ENCODE measurements at places on chromosomes 4 and X.

DNA sequence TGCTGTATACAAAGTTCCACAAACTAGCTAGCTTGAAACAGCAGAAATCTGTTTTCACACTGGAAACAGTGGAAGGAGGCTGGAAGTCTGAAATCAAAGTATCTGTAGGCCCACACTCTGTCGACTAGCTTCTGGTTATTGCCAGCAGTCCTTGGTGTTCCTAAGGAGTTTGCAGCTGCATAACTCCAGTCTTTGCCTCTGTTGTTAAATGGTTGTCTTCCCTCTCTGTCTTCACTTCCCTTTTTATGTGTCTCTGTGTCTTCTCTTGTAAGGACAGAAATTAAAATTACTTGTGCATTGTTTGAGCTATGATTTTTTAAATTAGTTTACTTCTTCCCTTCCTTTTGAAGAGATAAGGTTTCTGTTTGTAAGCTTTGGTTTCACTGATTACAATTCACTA lies 8.2 kb downstream of the MTHFD2L start:
- DNase-seq: no peak

GRCh38 chr4:52099860-52100461 lies 48.9 kb downstream of the SPATA18 start:
- no peak for DNase-seq

DNA sequence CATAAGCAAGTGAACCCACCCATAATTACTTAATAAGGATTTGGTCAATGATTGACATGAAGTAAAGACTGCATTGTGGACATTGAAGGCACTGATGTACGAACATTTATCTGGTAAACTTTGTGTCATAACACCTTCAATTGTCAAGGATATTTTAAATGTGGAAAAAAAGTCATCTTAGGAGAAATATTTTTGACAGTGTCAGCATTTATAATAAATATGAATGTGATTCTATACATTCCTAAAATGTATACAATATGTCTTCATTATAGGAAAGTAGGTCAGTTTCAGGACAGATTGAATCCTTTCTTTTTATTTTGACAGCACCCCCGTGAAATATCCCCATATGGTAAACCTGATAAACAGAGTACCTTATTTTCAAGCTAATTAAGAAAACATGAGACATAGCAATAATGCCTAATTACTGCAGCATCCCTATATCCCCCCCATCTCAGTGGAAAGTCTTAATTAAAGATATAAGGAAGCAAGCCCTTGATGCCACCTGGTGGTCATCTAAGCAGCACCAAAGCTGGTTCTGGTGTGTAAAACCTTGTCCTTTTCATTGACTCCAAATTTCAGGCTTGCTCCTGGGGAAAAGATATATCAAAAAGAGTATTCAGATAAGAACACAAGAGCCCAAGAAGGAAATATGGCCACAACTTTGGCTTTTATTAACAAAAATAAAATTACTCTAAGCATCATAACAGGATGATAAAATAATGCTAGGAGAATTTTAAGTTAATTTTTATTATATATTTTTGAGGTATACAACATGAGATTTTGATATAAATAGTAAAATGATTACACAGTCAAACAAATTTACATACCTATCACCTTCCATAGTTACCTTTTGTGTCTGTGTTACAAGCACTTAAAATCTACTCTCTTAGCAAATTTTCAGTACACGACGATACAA lies 379.7 kb downstream of the TLL1 start:
- peak; percentile 15 for DNase-seq

DNA sequence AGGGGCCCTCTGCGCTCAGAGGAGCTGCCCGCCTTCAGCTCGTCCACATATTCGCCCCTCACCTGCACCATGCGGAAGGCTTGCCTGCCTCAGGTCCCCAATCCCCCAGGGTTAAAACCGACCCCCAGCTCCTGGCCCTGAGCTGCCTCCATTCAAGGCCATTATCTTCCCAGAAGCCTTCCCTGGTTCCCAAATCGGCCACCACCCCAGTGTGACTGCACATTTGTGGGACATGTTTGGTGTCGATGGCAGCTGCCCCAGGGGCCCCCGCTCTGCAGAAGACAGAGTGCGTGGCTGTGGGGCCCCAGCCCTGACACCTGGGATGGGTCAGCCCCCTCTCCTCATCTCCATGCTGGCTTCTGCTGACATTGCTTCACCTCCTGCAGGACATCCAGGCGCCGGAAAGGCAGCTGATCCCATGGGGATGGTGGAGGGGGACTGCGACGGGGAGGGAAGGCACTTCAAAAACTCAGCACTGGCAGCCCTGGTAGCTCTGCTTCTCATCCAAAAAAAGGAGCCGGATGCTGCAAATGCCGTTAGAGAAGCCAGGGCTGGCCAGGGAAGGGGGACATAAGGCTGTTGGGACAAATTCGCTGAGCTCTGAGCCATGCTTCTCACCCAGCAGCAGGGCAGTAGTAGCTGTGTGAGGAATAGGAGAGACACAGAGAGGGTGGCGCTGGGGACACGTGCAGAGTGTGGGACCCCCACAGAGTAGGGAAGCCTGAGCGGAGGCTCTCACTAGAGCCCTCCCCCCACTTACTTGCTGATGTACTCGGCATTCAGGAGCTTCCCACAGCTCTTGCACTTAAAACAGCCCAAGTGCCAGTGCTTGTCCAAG lies 78.5 kb downstream of the ABLIM2 start:
- no peak for DNase-seq

- peak; percentile 52 for DNase-seq
These were observed at the start of gene EVC2 for GRCh38 chr4:5708449-5709206. TSS of gene EVC2 (minus strand) at chr4:5708559. CDS start at chr4:5708513, 46 bp downstream.

DNA sequence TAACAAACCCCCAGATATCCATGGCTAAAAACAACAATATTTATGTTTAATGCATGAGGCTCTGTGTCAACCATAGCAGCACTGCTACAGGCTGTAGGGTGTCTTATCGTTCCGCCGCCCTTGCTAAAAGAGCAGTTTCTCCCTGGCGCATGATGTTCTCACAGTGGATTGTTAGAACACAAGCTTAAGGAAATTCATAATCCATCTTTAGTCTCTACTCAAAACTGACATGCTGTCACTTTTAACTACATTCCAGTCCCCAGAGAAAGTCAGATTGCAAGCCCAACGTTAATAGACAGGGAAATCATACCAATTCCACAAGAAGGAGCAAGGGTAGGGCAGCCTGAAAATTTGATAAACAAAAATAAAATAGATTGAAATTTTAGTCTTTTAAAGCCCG lies 1960.8 kb downstream of the PCDH7 start:
- no peak for DNase-seq

- no peak for DNase-seq
These were observed 230.2 kb downstream of the EVC2 start for GRCh38 chr4:5478169-5478568.

- no peak for DNase-seq
These were observed 96.2 kb downstream of the UGT8 start for GRCh38 chr4:114694770-114695169.

DNA sequence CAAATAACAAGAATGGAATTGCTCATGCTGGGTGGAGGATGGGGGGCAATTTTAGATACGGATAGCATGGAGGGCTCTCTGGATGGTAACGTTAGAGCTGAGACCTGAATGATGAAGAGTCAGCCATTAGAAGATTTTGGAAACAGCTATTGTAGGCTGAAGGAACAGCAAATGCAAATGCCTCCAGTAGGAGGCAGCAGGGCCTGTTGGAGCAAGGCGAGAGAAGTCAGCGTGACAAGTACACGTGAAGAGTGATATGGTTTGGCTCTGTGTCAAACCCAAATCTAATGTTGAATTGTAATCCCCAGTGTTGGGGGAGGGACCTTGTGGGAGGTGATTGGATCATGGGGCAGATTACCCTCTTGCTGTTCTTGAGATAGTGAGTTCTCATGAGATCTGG lies 59.3 kb upstream of the SOD3 start:
- DNase-seq: no peak

- DNase-seq: no peak
These were observed 203.0 kb downstream of the AFAP1 start for GRCh38 chr4:7736436-7737267.

DNA sequence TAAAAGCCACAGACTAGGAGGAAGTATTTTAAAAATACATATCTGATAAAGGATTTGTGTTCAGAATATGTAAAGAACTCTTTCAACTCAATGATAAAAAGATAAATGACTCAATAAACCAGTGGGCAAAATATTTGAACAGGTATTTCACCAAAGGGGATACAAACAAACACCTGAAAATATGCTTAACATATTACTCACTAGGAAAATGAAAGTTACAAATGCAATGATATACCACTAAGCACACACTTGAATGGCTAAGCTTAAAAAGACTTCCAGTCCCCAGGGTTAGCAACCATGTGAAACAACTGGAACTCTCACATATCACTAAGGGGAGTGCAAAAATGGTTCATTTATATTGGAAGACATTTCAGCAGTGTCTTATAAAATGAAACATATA lies 131.6 kb downstream of the SLIT2 start:
- DNase-seq: no peak

DNA sequence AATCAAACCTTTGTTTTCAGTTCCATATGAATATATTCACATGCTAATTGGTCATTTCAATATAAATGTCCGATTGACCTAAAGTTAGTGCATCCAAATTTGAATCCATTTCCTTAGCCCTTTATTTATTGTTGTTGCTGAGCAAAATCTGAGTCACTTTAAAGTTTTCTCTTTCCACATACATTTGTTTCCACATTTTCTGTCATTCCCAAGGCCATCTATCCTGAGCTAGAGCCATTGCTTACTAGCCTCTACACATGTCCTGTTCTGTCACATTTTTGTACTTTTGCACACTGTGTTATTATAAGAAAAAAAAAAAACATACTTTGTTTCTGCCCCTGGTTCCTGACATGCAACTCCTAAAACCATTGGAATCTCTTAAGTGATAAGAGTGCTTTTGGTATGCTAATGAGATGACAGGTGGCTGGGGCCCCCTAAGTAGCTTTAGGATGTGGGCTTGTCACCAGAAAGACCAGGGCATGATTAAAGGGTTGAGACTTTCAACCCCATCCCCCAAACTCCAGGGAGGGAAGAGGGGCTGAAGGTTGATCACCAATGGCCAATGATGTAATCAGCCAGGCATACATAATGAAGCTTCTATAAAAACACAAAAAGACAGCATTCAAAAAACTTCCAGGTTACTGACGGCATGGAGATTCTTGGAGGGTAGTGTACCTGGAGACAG lies 353.3 kb upstream of the MAGEB16 start:
- no peak for DNase-seq

DNA sequence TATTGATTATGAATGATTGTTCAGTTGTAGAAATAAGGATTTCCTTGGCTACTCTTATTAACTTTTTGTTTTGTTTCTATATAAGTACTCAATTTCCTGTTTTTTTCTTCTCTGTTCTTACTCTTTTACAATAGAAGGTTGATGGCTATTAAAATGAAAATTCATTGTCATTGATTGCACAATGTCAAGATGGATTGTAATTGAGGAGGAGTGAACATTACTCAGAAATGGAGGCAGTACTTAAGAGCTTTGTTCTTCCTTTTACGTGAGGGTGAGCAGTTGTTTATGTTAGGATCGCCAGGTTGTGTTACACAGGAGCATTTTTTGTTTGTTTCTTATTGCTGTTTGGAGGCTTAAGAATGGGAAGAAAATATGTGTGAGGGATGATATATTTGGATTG lies 2062.4 kb downstream of the ARAP2 start:
- no peak for DNase-seq

- no peak for DNase-seq
These were observed 413.0 kb downstream of the MAPK10 start for GRCh38 chr4:85946821-85947220.

DNA sequence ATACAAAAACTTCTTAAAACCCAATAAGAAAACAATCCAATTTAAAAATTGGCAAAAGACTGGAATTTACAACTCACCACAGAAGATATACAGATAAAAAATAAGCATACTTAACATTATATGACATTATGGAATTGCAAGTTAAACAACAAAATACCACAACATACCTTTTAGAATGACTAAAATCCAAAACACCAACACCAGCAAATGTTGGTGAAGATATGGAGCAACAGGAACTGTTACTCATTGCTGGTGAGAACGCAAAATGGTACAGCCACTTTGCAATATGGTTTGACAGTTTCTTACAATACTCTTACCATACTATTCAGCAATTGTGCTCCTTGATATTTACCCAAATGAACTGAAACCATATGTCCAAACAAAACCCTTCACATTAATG lies 112.4 kb downstream of the ADGRL3 start:
- DNase-seq: no peak

DNA sequence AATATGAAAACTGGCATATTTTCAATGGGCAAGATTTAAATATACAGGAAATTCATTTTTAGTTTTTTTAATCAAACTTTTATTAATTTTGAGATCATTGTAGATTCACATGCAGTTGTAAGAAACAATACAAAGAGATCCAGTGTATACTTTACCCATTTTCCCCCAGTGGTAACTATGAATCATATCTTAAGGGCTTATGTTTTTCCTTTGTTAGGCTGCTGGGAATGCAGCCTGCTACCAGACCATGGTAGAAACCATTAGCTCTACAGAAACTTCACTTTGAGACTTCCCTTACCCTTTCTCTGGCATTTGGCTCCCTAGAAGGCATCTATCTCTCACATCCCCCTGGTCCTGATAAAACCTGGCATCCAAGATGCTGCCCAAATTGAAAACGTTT lies 147.6 kb upstream of the EOLA2 start:
- DNase-seq: no peak

GRCh38 chr4:136935305-136935704 lies 597.0 kb downstream of the PCDH18 start:
- no peak for DNase-seq

- DNase-seq: no peak
These were observed 5.3 kb upstream of the FGA start for GRCh38 chr4:154595807-154596206.

- DNase-seq: no peak
These were observed 423 bp downstream of the CRMP1 start for GRCh38 chr4:5892323-5893003.

DNA sequence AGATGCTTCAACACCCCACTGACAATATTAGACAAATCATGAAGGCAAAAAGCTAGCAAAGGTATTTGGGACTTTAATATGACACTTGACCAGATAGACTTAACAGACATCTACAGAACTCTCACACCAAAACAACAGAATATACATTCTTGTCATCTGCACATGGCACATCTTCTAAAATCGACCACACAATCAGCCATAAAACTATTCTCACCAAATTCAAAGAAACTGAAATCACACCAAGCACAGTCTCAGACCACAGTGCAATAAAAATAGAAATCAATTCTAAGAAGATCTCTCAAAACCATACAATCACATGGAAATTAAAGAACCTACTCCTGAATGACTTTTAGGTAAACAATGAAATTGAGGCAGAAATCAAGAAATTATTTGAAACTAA lies 340.8 kb downstream of the PPP1R2C start:
- DNase-seq: no peak

GRCh38 chr4:156971676-156972378 lies at the start of gene PDGFC:
TSS of gene PDGFC (minus strand) at chr4:156971799. CDS start at chr4:156970903, 896 bp downstream.
- DNase-seq: peak; percentile 9

DNA sequence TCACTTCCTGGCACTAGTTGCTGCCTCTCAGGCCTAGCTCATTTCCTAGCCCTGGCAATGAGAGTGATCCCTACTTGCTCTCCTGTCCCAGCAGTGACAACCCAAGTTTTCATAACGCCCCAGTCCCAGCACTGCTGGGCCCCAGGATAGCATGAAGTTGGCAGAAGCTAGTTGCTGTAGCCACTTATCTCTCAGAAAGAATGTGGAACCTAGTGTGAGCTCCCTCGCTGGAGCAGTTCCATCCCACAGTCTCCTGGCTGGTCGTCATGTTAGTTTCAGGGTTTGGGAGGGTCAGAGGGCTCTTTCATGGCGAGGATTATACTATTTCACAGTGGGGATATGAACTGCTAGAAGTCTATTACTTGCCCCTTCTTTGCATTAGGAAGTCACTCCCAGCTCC lies 5.1 kb downstream of the PF4 start:
- DNase-seq: no peak
